ENCODE measurements at places on chromosomes 5 and 9. TPM values are rescaled to one million over a fixed set of nuclear protein-coding genes. Genes with fewer than 3 reads are reported as not detected.

CATSPER3 gene
- total RNA-seq = 0.39 TPM

GPRIN1 gene
- 8.2 TPM for total RNA-seq

TAF11L9 gene
- not detected for total RNA-seq

DNA sequence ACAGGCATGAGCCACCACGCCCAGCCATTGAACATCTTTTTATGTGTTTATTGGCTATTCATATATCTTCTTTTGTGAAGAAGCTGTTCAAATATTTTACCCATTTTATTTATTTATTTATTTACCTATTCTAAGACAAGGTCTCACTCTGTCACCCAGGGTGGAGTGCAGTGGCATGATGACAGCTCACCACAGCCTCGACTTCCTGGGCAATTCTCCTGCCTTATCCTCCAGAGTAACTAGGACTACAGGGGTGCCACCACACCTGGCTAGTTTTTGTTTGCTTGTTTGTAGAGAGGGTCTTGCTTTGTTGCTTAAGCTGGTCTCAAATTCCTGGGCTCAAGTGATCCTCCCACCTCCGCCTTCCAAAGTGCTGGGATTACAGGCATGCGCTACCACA is 33.5 kb downstream of the NAIF1 start:
- DNase-seq = no peak

DNA sequence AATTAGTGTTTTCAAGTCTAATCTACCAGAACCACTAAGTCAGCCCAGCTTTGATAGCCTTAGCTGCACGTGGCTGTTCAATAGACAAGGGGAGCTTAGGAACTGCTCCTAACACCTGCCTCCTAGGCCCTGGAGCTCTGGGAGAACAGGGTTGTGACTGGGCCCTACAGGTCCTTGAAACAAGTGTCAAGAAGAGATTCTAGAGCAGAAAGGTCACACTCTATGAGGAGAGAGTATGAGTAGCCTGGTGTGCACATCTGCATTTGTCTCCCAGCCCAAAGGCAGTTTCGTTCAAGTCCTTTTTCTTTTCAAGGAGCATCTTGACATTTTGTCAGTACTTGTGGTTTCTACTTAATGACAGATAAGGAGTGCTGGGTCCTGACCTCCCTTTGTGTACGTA is 206.1 kb downstream of the PRELID2 start:
- no peak for DNase-seq

GRCh38 chr5:64939772-64940510 is 171.2 kb downstream of the CWC27 start:
- no peak for DNase-seq
